Activated CD8-positive, alpha-beta memory T cell treated with anti-CD3 and anti-CD28 coated beads, Interleukin-2, amount 10 ng/mL, durations not matched to agents 7 days and 5 days (primary cell): ENCODE measurements at places on chromosomes 5 and 9.
A peak's percentile ranks its signal among the peaks of the same experiment; 100 is the strongest.

- peak; percentile 14 for DNase-seq
Measured at GRCh38 chr5:133119233-133119711, 67.5 kb downstream of the HSPA4 start.

DNA sequence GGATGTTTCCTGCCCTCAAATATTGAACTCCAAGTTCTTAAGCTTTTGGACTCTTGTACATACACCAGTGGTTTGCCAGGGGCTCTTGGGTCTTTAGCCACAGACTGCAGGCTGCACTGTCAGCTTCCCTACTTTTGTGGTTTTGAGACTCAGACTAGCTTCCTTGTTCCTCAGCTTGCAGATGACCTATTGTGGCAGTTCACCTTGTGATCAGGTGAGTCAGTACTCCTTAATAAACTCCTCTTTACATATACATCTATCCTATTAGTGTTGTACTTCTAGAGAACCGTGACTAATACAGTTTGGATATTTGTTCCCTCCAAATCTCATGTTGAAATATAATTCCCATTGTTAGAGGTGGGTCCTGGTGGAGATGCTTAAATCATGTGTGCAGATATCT is 681.9 kb upstream of the ARRDC3 start:
- DNase-seq = no peak

DNA sequence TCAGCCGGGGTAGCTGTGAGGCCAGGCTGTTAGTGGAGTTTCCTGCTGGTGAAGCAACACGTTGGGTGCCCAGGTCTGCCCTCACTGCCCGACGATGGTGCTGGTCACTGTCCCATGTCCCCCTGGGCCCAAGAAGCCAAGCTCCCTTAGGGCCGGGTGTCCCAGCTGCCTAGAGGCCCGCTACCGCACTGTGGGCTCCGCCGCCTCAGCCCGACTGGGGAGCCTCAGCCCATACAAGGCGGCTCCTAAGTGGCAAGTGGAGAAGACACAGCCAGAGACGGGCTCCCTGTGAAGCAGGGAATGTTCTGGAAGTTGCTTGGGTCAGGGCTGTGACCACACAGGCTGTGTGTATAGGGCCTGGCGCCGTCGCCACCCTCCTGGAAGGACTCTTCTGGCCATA is 96.9 kb downstream of the RXRA start:
- no peak for DNase-seq

DNA sequence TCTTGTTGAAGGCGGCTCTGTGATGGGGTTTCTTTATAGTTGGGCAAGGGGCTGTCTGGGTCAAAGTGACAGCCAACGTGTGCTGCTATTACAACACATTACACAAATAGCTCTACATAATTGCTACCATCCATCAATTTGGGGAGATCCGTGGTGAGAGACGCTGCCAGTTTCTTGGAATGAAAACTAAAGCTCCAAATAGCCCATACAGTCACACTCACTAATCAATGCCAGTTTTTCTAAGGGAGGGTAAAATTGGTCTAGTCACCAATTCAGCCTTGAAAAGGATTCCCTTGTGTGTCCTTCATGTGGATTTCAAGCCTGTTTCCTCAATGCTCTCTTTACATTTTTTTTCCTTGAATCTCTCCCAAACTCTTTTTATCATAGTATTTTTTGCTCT is 343.3 kb upstream of the KLF4 start:
- no peak for DNase-seq

DNA sequence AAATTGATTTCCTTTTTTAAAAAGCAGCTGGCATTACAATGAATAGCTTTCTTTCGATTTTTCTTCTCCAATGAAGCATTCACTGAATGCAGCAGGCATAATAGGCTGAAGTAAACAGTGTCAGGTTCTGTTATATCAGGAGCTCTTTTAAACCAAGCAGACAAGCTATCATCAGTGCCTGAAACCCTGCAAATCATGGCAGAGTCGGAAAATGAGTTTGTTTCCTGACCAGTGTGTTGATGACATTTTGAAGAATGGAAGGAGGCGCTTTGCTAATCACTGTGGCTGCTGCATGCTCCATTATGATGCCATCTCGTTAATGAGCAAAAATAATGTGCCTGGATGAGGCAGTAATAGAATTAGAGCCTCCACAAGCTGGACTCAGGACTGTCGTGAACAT is 284.5 kb downstream of the ZNF608 start:
- no peak for DNase-seq

DNA sequence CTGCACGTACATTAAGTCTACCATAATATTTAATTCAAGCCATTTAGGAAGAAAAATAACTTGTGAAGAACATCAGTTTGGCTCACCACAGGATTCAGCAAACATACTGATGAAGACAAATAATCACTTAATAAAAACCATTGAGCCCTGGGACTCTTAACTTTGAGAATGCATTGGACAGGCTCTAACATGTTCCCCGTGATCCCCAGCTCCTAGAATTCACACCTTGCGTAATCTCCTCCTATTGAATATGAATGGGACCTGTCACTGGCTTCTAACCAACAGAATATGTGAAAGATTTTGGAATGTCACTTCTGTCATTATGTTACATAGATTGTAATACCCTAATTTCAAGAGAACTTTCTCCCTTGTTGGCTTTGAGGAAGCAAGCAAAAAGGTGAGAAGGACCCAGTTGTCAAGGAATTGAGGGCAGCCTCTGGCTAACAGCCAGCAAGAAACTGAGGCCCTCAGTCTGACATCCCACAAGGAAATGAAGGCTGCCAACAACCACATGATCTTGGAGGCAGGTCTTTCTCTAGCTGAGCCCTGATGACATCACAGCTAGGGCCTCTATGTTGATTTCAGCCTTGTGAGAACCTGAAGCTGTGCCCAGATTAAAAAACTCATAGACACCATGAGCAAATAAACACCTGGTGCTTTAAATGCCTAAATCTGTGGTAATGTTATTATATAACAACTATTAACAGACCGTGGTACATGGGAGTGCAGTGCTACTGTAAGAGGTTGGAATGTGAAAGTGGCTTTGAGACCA is 433.2 kb downstream of the SEMA5A start:
- DNase-seq = no peak
